Glomerular endothelial cell (primary cell): ENCODE measurements at places on chromosomes 7 and 10. TPM values are rescaled to one million over a fixed set of nuclear protein-coding genes. Genes with fewer than 3 reads are reported as not detected.

DNA sequence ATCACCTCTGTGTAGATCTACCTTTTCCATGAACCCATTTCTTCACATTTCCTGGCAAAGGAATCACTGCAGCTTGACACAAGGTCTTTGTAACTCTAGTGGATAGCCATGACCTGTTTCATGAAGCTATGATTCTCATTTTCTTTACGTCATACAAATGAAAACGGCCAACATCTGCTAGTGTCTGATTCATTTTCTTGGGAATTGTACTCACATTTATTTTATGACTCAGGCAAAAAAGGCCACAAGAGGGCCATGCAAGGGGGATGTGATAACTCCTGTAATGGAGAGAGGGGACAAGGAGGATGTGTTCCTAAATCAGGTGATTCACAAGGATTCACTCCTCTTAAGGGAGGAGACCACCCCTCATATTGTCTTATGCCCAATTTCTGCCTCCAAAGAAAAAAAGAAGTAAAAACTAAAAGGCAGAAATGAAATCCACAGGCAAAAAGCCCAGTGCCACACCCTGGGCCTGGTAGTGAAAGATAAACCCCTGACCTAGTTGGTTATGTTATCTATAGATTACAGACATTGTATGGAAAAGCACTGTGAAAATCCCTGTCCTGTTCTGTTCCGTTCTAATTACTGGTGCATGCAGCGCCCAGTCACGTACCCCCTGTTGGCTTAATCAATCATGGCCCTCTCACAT, 249.9 kb downstream of the IPMK start:
- no peak for DNase-seq

GRCh38 chr7:130921391-130922180, 187.6 kb upstream of the KLF14 start:
- DNase-seq: no peak

DNA sequence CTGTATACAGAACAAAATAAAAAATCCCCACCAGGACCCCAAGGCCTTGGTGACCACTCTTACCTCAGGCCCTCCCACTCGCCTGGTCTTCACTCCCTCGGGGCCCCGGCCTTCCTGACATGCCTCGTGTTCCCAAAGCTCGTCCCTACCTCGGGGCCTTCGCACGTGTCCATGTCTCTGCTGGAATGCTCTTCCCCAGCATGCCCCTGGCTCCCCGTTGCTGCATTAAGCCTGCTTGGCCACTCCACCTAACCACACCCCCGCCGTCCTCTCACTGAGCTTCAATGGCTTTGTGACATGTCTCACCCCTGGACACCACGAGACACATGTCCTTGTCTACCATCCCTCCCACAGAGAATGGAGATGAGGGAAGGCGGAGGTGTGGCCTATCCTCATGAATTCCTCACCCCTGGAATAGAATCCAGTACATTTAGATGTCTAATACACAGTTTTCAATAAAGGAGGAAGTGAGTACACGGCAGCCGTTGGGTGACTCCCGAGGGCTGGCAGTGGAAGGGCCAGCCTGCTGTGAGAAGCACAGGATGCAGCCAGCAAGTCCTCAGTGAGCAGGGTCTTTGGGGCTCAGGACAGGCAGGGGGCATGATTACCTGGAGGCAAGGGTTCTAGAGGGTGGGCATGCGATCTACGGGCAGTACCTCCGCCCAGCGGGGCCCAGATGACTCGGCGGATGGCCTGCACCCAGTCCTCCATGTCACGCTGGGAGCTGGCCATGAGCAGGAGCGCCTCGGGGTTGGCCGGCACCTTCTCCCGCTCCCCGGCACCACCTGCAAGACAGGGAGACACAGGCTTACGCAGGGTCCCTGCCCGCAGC, 125.7 kb downstream of the ARHGAP22 start:
- no peak for DNase-seq

- DNase-seq: no peak
Measured at GRCh38 chr7:76244781-76245391, 43.2 kb downstream of the SRRM3 start.

Gene TUBAL3
- total RNA-seq: 0.12 TPM in 1 of 2 replicates, not detected in the other

Gene CYP26A1
- not detected in 2 replicates for total RNA-seq
